ENCODE measurements at places on chromosomes 6 and 20.

DNA sequence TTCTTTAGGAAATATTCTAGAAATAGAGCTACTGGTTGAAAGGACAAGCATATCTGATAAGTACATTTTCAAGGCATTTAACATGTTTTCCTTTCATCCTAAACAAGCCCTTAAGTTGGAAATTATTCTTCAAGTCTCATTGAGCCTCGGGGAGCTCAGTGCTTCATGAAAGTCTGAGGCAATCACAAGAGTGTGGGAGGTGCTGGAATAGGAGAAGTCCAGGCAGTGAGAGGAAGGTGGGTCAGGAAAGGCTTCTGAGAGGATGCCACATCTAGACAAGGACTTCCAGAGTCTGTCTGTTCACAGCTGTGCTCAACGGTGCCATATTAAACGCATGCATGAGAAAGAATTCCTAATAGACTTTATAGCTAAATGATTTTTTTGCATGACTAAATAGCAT lies 69.8 kb downstream of the CD83 start:
- no peak for DNase-seq

GRCh38 chr20:33657704-33658095 lies 4.4 kb upstream of the C20orf144 start:
- DNase-seq, result no peak

DNA sequence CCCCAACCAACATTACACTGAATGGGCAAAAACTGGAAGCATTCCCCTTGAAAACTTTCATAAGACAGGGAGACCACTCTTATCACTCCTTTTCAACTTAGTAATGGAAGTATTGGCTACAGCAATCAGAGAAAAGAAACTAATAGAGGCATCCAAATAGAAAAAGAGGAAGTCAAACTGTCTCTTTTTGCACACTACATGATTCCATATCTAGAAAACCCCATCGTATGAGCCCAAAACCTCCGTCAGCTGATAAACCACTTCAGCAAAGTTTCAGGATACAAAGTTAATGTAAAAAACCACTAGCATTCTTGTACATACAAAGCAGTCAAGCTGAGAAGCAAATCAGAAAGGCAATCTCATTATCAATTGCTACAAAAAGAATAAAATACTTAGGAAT lies 580.4 kb upstream of the PTCHD4 start:
- DNase-seq, result no peak

DNA sequence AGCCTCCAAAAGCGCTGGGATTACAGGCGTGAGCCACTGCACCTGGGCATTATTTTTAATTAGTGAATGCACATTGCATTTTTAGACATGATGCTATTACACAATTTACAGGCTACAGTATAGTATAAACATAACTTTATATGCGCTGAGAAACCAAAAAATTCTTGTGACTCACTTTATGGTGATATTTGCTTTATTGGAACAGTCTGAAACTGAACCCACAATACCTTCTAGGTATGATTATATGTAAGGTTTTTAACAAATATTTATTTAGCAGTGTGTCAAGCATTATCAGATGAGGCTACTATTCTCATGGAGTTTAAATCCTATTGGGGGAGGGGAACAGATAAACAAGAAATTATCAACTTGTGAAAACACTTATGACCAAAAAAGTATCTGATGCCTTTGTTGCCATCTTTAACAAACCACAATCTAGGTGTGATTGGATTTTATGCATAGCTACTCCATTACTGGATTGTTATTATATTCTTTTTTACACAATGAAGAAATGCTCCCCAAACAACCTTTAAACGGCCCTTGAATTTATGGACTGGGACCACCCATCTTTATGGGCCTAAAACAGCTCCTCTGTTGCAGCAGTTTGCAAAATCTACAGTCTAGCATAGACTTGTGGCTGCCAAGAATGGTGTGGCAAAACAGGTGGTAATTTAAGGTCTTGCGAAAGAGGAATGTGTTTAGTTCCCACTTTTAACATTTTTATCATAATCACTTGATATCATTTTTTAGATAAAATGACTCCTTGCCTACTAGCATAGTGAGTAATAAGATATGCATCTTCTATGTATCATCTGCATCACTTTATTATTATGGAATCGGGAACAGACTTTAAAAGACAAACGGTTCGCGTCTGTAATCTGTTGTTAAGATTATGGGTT lies 159.2 kb upstream of the C6orf118 start:
- DNase-seq, result peak; percentile 14

- DNase-seq, result no peak
These were observed 20.8 kb downstream of the MUC22 start for GRCh38 chr6:31031095-31031494.

DNA sequence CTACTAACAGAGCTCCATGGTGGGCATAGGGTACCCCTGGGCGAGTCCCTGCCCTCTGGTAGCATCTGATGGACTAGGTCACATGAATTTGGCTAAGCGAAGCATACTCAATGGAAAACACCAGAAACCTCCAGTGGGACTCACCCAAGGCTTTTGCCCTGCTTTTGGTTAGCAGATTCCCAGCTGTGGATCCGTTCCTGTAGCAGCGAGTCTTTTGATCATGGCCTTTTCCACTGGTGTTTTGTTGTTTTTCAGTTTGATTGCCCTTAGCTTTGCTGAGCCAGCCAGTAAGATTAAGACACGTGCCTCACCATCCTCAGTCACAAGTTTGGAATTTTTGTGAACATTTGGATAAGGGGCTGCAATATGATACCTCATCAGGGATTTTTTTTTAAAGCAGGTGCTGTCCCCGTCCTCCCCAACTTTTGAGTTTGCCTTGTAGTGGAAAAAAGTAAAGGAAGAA lies 8.0 kb downstream of the TNFAIP3 start:
- DNase-seq, result no peak

DNA sequence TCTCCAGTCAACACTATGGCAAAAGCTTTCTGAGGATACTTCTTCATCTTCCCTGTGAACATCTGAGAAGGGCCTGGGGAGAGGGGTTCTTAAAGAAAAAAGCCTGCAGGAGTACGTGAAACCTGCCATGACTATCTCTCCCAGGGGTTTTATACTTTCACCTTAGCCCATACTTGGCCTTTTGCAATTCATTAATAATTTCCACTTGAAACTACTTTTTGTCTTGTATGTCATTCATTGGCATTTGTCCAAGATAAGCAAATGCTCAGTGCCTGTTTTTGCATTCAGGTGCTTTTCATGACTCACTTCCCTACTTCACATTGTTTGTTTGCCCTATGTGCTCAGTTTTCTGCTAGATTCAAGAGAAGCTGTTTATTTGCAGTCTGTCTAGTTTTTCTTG lies 580.3 kb upstream of the GJE1 start:
- DNase-seq, result peak; percentile 92

DNA sequence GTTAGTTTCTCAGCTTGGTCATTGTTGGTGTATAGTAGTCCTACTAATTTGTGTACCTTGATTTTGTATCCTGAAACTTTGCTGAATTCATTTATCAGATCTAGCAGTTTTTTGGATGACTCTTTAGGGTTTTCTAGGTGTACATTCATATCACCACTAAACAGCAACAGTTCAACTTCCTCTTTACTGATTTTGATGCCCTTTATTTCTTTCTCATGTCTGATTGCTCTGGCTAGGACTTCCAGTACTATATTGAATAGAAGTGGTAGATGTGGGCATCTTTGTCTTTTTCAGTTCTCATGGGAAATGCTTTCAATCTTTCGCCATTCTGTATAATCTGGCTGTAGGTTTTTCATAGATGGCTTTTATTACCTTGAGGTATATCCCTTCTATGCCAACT lies 61.3 kb upstream of the HEY2 start:
- no peak for DNase-seq

DNA sequence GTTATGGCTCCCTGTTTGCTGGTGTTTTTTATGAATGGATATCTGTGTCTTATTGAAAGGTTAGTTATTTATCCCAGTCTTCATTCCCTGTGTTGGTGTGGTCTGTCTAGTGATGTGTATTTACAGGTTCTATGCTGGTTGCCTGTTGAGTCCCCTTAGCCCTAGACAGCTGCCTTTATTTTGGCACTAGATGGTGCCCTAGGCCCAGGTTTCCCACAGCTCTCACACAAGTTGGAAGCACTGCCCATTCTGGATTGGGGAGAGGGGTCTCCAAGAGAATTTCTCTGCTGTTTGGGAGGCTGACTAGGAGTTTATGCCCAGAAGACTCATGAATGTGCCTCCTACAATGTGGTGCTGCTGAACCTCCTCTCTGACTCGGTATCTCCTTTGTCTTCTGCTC lies 12.4 kb downstream of the GRM1 start:
- DNase-seq, result peak; percentile 56

- DNase-seq, result no peak
These were observed 9.5 kb downstream of the DEK start for GRCh38 chr6:18254793-18255192.

GRCh38 chr20:38094373-38094891 lies 60.9 kb downstream of the RPRD1B start:
- peak; percentile 76 for DNase-seq

DNA sequence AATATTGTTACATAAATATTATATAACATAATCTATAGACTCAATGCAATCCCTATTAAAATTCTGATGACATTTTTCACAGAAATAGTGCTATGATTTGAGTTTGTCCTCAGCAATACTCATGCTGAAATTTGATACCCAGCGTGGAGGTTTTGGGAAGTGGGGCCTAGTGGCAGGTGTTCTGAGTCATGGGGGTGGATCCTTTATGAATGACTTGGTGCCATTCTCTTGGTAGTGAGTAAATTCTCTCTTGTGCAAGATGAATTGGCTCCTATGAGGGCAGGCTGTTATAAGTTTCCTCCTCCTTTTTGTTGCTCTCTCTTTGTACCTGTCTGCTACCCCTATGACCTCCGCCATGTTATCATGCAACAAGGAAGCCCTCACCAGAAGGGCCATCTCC lies 65.8 kb downstream of the SHPRH start:
- DNase-seq, result no peak

DNA sequence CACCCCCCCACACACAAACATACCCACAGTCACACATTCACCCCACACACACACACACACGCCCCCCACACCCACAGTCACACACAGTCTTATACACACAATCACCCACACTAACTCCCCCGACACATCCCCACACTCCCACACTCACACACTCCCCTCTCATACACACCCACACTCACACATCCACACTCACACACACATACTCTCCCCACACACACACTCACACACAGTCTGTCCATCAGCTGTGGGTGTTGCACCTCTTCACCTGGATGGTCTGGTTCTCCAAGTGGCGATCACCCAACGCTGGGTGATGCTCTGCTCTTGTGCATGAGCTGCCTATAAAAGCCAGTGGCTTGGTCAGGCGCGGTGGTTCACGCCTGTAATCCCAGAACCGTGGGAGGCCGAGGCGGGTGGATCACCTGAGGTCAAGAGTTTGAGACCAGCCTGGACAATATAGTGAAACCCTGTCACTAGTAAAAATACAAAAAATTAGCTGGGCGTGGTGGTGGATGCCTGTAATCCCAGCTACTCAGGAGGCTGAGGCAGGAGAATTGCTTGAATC lies 158.9 kb downstream of the SMOC2 start:
- no peak for DNase-seq

- DNase-seq, result no peak
These were observed 56.3 kb downstream of the ZHX3 start for GRCh38 chr20:41261260-41261659.

- DNase-seq, result no peak
These were observed 67.7 kb downstream of the TMEM244 start for GRCh38 chr6:129793447-129793846.

- no peak for DNase-seq
These were observed 31.5 kb upstream of the TOP1 start for GRCh38 chr20:40997116-40997515.

- DNase-seq, result peak; percentile 4
These were observed 568.6 kb downstream of the HAO1 start for GRCh38 chr20:7371518-7372163.

- DNase-seq, result no peak
These were observed 25.4 kb downstream of the CDYL start for GRCh38 chr6:4801491-4802110.

DNA sequence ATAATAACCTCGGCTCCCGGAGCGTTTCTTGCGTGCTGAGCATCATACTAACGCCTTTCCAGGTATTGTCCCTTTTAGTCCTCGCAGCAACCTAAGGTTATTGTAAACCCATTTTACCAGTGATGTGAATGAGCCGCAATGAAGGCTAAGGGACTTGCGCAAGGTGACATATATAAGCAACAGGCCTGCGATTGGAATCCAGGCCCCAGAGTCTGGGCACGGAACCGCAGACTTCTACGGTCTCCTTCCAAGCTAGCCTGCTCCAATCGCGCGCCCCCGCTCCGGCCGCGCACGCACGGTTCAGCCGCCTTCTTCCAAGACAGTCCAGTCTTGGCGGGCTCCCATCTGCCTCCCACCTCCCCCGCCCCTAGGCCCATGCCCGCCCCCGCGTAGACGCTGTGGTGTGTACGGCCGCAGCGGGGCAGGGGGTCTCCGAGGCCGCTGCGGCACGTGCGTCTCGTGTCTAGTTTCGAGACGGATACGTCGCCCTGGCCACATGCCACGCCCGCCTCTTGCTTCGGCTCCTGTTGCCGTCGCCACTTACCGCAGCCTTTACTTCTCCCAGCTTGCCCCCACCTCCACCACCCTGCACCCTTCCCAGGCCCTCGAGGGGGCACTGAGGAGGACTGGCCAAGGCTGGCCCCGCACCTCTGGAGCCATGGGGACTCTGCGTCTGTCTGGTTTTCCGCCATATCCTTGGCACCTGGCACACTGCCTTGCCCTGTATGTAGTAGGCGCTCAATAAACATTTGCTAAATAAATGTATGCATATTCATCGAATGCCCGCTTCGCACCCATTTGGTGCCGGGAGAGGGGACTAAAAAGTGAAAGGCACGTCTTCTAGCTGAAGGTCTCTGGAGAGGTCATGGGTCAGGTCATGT lies 855 bp upstream of the GFOD1 start:
- DNase-seq, result peak; percentile 62

- no peak for DNase-seq
These were observed 43.5 kb upstream of the FYN start for GRCh38 chr6:111916747-111917146.

- no peak for DNase-seq
These were observed 184.0 kb downstream of the UTRN start for GRCh38 chr6:144469144-144469575.

GRCh38 chr6:158649289-158650143 lies at the start of gene SYTL3:
Gene SYTL3, plus strand, starts transcription at chr6:158650054. Its CDS starts 13,215 bp downstream, at chr6:158663269.
- peak; percentile 90 for DNase-seq

GRCh38 chr20:13105039-13105438 lies 96.3 kb downstream of the SPTLC3 start:
- no peak for DNase-seq

DNA sequence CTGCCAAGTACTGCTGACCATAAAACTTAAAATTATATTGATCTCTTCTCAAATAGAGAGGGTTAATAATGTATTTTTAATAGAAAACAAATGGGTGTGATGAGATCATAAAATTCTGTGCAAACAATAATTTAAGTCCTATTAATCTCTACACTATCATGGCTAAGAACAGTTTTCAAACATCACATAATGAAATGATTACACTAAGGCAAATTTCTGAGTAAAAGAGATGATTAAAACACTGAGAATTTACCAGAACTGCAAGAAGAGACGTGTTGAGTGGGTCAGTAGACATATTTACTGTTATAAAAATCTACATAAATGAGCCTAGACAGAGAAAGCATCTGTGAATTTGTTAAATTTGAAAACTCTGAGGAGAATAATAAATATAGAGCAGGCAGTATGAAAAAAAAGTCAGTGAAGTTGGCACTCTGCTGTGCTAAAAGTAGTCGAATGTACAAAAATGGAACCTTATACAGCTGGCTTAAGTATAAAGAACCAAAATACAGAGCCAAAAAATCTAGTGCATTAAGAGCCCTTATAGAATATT lies 302.6 kb upstream of the MANEA start:
- DNase-seq, result no peak
